ENCODE measurements at places on chromosomes 13 and 19. TPM values are rescaled to one million over a fixed set of nuclear protein-coding genes. Genes with fewer than 3 reads are reported as not detected.

The MED4 gene
- total RNA-seq: 62.0 TPM

The TIMM44 gene
- total RNA-seq: 77.5 TPM

The HIPK4 gene
- not detected for total RNA-seq

DNA sequence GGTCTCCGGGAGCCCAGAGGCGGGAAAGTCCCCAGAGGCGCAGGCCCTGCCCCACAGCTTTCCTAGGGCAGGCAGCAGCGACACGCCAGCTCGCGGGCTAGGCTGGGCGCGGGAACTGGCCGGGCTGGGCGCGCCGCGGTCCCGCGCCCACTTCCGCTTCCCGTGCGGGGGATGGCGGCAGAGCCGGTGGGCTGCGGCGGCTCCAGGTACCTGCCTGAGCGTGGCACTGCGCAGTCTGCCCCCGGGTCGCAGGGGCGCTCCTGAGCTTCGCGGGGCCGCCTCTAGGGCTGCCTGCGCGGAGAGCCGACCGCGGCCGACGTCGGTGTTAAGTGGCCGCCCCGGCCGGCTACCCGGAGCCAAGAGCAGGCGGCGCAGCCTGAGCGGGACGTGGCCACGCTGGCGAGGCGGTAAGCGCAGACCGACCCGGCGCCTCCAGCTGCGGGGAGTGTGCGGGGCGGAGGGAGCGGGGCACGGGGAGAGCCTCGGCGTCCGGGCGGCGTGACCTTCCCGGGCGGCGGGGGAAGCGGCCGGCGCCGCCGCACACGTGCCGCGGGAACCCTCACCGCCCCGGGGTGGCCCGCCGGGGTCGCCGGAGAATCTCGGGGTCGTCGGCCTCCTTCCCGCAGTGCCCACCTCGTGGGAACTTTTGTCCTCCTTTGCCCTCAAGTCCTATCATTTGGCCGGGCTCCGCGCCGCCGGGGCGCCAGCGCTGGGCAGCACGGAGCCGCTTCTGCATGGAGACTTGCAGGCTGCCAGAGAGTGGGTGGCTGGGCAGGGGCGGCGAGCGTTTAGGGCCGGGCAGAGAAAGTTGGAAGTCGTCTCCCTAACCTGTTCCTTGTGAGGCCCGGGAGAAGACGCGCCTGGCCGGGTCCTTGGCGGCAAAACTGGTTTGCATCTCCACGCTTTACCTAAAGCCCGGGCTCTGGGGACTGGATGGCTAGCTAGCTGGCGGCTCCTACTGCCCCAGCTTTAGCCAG lies 31.4 kb upstream of the MPHOSPH8 start:
- DNase-seq: peak; percentile 12

DNA sequence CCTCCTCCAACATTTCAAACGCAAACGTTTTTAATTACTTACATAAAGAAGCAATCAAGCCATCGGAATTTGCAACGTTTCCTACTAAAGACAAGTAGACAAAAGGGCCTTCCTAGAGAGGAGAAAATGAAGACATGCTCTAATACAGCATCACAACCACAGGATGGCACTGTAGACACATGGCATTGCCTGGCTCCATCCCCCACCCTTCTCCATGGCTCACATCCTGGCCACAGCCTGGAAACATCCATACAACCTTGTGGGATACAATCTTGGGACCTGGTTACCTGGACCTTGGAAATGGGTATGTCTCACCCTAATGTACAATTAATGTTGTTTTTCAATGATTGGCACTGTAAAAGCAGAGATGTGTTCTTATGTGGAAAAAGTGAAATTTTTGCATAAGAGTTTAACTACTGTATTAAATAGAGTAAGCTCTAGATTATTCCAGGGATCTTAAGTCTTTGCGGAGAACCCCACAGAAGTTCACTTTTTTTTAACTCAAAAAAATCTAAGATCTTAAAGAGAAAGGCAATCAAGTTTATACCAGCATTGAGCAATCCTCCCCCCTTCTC lies 21.5 kb downstream of the EBPL start:
- DNase-seq: peak; percentile 21

DNA sequence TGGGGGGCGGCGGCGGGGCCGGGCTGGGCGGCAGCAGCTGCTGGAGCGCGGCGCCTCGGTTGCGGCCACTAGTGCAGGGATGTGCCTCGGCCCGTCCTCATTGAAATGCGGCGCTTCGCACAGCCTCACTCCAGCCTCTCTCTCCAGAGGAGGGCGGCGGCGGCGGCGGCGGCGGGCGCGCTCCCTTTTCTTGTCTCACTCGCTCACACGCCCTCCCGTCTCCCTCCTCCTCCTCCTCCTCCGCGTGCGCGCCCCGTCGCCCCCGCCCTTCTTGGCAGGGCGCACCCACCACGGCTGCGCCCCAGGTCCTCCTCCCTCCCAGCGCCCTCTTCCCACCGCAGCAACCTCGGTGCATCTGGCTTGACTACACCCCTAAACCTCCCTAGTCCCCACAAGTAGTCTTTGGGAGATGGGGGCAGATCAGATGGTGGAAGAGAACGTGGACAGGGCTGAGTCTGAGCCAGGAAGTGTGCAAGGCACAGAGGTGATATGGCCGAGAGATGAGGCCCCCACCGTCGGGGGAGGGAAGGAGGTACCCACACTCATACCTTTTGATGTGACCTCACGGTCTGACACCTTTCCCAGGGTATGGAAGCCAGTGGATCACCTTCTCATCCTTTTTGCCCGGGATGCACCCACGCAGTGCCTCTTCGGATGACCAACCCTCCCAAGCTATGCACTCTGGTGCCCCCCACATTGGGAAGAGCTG lies at the start of gene DCLK1:
DCLK1 (minus strand) TSS at position 161 of the 709 bp plus-strand sequence.
- DNase-seq: no peak

GRCh38 chr13:43663474-43664090 lies 123.2 kb downstream of the ENOX1 start:
- no peak for DNase-seq

DNA sequence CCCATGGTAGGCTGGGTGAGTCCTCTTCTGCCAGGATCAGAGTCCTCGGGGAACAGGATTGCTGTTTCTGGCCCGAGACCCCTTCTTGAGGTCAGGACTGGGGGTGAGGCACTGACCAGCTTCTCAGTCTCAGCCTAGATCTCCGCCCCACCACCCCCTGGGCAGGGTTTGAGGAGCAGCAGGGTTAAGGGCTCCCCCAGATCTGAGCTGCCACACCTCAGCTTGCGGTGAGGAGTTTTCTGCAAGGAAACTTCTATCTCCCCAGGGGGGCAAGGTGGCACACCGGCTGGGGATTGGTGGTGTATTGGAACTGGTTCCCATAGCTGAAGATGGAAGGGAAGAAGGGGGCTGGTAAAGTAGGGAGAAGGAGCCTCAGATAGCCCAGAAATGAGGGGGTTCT lies 19.5 kb downstream of the CHST8 start:
- DNase-seq: no peak

DNA sequence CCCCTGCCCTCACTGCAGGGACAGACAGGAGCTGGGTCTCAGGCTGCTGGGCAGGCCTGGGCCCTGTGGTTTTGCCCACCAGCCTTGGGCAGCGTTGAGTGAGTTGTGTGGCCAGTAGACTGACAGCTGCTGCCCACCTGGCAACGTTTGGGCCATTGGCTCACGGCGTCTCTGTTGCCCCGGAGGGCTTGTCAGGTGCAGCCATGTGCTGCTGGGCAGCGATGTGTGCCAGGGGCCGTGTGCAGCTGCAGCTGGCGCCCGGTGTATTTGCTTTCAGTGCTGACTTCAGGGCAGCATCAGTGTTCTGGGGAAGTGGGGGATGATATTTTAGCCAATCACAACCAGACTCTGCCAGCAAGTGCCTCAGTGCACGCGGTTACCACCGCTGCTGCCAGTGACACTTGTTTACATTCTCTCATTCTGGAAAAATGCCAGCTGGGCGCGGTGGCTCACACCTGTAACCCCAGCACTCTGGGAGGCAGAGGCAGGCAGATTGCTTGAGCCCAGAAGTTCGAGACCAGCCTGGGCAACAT lies 10.6 kb downstream of the FZR1 start:
- DNase-seq: peak; percentile 56

GRCh38 chr19:504616-505015 lies 2.7 kb upstream of the TPGS1 start:
- DNase-seq: no peak

DNA sequence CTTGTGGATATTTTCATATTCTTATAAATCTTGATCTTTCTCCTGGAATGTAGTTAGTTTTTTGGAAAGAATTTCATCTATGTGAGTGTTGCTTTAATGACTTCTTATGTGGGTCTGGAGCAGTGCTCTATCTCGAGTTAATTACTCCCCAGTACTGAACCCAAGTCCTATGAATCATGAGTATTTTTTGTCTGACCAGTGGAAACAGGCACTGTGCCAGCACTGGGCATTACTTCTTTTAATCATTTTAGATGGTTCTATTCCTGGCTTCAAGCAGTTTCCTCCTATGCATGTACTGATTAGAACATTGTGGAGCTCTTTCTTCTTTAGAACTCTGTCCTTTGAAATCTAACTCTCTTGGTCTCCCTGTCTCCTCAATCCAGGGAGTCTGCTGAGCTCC lies 466.3 kb downstream of the PCDH17 start:
- DNase-seq: no peak

DNA sequence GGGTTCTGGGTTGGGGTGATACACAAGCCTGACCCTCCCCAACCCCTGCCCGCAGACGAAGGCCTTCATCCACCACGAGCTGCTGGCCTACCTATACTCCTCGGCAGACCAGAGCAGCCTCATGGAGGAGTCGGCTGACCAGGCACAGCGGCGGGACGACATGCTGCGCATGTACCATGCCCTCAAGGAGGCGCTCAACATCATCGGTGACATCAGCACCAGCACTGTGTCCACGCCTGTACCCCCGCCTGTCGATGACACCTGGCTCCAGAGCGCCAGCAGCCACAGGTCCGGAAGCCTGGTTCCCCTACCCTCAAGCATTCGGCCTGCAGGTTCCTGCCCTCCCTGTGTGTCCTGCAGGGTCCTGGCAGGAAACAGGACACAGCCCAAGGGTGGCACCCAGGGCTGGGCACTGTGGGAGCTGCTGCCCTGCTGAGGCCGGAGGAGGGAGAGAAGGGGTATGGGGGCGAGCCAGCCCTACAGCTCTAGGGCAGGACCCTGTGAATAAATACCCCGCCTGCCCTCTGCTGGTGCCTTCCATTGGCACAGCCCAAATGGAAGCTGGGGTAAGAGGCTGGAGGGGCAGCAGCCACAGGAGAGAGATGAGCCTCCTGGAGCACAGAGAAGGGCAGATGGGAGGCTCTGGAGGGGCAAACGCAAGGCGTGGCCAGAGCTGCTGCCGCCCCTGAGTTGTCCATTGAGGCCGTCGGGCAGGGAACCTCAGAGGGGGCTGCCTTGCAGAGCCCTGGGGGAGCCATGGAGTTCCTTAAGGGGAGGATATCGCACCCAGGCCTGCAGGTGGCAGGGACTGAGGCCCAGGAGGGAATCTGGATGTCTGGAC lies 6.8 kb downstream of the TMED1 start:
- no peak for DNase-seq

DNA sequence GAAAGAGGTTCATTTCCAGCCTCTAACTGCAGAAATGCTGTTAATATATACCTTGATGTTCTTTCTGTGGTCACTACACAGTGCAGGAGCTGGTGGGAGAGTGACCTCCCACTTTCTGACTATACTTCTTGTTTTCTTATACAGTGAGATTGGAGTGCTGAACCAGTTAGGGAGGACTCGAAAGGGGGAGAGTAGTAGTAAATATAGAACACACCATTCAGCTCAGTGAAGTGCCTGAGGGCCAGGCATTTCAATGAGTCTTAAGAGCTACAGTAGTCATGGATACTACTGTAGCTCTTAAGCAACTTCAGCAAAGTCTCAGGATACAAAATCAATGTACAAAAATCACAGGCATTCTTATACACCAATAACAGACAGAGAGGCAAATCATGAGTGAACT lies 372.9 kb downstream of the MTUS2 start:
- no peak for DNase-seq

- no peak for DNase-seq
Observed at GRCh38 chr13:25732111-25732865, 319.5 kb downstream of the SHISA2 start.

DNA sequence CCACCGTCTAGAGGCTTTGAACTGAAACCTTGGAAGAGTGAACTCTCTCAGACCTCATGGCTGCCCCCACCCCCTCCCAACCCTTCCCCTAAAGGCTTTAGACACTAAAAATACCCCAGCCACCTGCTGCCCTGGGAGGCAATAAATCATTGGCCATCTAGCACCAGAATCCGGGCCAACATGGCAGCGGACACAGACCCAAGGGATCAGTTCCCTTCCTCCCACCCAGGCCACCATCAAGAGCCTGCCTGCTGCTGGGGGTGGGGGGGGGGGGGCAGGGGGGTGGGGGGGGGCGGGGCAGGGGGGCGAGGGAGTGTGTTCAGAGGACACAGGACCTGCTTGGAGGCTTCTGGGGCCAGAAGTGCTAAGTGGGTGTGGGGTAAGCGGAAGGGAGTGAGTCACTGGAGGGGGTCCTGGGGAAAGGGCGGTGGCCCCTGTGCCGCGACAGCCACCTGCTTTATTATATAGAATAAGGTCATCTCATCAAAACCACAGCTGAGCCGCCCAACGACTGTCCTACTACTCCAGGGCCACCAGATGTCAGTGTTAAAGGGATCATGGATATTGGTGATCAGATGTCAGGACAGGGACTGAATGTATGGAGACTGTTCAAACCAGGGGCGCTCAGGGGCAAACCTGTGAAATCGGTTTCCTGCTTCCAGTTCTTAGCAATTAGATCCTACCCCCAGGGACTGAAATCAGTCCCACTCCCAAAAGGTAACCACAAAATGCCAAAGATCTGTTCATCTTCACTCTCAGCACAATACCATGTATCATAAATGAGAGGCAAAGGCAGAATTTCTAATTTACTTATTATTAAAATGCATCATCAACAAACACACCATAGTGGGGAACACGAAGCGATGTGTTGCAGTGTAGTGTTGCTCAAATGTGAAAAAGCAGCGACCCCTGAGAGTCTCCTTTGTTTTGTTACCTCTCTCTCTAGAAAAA lies 24.3 kb downstream of the ARL11 start:
- DNase-seq: no peak

GRCh38 chr19:45674946-45675345 lies 6.9 kb downstream of the GIPR start:
- no peak for DNase-seq

- no peak for DNase-seq
Observed at GRCh38 chr19:32830231-32831014, 39.1 kb downstream of the SLC7A9 start.

DNA sequence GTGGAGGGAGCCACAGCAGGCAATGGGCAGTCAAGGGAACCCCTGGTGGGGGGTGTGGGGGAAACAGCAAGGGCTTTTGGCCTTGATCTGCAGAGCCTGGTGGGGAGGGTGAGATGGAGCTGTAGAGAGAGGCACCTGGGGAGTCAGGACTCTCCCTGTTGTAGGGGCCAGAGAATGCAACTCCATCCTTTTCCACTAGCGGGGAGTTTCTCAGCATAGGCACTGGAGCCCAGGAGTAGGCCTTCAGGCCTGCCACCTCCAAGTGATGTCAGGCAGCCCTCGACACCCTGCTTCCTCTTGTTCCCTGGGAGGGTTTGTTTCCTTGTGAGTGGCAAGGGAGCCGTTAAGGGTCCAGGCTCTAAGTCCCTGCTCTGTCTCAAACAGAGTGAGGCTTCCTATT lies 25.0 kb downstream of the MEGF8 start:
- no peak for DNase-seq
